T-helper 1 cell (primary cell): ENCODE measurements at places on chromosomes 2 and 18.

DNA sequence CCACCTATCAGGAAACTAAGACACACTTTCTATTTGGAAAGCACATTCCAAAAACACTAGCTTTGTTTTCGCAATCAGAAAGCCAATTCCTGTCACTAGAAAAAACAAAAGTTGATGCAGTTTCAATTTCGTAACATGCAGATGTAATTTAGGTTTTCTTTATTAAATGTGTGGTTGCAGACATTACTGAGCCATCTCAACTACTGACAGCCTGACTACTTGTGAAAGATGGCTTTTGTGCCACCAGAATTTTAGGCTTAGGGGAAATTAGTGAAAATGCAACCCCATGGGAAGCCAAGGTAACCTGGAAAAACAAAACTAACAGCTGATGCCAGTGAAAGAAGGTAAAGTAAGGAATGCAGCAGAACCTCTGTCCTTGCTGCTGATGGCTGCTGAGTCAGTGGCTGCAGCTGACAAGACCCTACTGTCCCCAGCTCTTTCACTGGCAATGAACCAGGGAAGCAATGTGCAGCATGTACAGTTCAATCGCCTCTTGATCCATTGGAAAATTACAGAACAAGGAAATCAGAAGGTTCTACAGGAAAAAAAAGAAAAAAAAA lies 34.9 kb downstream of the FEZ2 start:
- DNase-seq: no peak

GRCh38 chr2:201978986-201979385 lies 54.7 kb upstream of the FZD7 start:
- DNase-seq: no peak

DNA sequence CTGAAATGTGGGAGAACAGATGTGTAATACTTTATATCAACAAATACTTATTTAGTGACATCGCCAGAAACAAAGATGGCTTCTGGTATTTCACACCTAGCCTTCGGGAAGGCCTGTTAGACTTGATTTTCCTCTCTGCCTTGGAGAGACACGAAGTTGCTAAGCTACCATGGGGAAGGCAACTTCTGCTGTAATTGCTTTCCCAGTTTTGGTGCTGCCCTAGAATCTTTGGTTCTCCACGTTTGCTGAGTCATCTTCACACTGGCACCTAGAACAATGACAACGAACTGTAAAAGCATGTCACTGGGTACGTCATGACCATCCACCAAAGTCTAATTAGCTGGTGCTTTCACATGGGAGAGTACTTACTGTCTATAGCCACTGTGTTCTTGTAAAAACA lies 58.7 kb upstream of the ACTR3 start:
- DNase-seq: no peak

- DNase-seq: no peak
Observed at GRCh38 chr2:241719093-241719492, 15.3 kb upstream of the D2HGDH start.
